ENCODE measurements at places on chromosomes 5 and 9.

- DNase-seq: no peak
Measured at GRCh38 chr5:135739383-135739981, 95.0 kb upstream of the SLC25A48 start.

DNA sequence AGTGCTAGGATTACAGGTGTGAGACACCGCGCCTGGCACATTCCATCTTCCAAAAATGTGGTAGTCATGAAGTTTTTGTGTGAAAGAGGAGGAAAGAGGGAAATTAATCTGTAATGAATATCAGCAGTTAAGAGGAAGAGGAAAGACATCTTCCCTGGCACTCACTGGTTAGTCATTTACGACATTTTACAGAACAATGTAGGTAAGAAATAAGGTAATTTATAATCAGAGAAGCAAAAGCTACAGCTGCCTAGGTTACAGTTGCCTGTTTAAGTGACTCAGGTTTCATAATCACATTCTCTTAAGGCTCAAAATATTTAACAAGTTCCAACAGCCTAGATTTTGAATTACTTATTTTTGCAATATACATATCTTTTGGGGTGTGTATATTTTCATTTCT is 26.9 kb downstream of the CNOT6 start:
- no peak for DNase-seq

DNA sequence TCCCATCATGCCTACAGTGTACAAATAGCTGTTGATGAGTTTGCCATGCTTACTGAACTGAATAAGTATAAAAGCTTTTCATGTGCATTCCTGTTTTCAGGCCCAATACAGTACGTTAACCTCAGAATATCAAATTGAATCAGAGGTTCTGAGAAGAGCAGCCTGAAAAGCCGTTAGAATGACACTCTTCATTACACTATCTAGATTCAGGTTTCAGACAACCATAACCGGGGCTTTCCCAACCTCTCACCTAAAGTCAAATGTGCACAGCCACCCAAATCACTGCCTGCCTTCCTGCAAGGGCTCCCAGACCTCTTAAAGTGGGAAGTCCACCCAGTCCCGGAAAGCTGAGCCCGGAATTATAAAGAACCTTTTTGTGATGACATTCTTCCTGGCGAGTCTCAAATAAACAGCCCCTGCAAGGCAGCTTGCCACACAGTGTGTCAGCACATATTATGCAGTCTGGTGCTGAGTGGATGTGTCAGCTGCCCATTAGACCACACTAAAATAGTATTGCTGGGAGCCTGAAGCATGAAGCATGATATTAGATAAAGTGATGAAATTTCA is 245.8 kb downstream of the TLE4 start:
- no peak for DNase-seq

DNA sequence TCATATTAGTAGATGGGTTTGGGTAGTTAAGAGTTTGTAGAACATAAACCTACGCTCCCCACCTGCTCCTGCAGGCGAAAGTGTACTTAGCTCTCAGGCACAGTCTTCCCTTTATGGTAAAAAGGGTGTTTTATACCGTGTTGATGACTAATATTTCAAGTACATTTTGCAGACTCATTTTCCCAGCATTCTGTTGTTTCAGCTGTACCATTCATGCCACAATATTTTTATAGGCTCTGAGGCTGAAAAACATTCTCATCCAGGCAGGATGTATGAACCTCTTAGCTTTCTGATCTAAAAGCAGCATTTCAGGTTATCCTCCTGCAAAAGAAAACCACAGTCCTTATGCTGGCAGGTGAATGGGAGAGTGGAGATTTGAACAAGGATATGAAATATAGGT is 231.4 kb downstream of the NR2F1-AS1 start:
- no peak for DNase-seq

DNA sequence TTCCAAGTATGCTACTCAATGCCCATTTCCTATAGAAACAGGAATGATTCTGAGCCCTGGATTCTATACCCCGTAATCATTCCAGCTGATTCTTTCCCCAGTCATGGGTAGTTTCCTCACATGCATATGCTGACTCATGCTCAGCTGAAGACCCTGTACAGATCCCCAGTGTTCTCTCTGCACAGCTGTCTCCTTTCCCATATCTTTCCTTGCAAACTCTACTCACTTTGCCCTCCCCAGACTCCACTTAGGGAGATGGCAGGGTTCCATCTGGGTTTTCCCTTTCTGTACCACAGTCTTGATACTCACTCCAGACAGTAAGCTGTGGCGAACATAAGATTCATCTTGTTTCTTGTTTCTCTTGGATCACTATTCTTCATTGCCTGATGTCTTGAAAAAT is 357.6 kb downstream of the RAB3C start:
- DNase-seq: no peak

DNA sequence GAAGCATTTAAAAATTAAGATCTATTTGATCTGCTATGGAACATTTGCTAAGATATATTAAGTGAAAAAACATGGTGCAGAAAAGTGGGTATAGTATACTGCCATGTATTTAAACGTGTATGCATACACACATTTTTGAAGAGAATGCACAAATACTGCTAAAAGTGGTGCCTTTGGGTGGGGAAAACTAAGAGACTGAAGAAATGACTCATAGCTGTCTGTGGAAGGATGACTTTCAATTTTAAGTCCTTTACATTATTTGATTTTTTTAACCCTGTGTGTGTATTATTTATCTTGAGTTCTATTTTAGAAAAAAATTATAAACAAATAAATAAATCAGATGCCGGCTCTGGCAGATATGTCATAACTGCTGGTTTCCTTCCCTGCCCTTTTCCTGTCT is 120.7 kb upstream of the SLIT3 start:
- no peak for DNase-seq

GRCh38 chr5:84450617-84451414 is 66.1 kb upstream of the EDIL3 start:
- no peak for DNase-seq

DNA sequence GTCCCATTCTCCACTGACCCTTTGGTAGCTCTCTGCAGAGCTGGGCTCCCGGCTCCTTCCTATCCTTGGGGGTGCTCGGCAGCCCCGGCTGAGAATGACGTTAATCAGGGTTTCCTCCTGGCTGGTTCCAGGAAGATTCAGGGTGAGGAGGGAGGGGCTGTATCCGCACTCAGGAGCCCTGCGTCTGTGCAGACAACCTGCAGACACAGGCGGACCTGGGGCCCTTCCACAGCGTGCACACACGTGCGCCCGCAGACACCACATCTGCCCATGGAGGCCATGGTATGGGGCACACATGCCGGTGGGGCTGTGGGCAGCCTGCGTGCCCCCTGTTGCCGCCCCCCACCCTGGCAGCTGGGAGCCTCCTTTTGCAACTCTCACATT is 66.6 kb upstream of the RNU6ATAC start:
- DNase-seq: no peak

GRCh38 chr5:112870966-112871365 is 9.9 kb downstream of the SRP19 start:
- no peak for DNase-seq

DNA sequence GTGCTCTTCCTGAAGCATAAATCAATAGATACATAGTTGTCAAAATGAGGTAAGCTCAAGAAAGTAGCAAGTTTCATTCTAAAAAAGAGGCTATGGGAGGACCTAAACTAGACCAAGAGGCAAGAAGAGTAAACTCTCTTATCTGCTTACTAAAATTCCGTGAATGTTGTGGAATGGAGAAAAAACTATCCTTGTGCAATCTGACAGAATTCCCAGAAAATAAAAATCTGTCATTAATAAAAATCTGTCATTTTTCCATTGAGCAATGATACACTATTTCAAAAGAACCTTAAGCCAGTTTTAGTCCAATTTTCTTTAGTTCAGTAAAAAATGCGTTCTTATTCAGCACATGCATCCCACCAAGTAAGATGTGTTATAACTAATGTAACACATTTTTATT is 15.9 kb upstream of the FANCC start:
- no peak for DNase-seq

GRCh38 chr9:129583308-129584038 is 37.4 kb downstream of the C9orf50 start:
- no peak for DNase-seq

DNA sequence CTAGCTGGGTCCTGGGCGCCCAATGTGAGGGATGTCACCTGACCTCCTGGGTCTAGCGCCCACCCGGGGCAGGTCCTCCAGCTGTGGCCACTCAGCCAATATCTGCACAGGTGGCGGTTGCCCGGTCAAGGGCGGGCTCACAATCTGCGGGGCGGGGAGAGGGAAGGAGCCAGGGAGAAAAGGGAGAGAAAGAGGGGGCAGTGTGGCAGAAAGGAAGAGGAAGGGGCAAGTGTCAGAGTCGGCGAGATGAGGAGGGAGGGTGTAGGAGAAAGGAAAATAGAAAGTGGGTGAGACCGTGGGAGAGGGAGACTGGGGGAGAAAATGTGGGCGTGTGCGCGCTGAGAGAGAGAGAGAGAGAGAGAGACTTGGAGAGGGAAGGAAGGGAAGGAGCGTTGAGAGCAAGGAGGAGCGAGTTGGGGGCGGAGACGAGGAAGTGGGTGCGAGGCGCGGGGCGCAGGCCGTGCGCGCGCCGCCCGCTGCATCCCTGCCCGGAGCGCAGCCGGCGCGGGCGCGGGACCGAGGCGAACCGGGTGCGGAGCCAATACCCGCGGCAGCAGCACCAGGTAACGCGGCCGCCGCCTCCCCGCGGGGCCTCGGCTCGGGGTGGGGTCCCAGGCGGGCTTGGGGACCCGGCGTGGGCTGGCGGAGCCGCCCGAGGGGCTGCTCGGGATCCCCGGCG is at the start of gene HRH2:
TSS of gene HRH2 (plus strand) at position 479 of the 679 bp plus-strand sequence. CDS start 25,163 bp downstream, outside the sequence.
- DNase-seq: peak; percentile 37

DNA sequence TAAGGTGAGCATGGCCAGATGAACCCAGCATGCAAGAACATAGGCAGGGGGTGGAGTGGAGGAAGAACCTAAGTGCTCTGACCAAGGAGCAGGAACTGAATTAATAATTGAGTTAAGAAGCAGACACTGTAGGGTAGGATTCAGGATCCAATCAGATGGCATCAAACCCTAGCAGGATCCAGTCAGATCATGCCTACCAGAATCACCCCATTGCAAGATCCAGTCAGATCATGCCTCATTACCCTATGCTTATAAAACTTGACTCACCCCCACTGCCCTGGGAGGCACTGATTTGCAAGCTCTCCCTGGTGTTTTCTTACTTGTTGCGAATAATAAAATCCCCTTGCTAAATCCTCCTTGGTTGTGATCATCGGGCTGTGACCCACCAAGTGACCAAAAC is 19.7 kb downstream of the TUSC1 start:
- DNase-seq: no peak

- DNase-seq: no peak
Measured at GRCh38 chr5:53893626-53894025, 333.2 kb downstream of the NDUFS4 start.

DNA sequence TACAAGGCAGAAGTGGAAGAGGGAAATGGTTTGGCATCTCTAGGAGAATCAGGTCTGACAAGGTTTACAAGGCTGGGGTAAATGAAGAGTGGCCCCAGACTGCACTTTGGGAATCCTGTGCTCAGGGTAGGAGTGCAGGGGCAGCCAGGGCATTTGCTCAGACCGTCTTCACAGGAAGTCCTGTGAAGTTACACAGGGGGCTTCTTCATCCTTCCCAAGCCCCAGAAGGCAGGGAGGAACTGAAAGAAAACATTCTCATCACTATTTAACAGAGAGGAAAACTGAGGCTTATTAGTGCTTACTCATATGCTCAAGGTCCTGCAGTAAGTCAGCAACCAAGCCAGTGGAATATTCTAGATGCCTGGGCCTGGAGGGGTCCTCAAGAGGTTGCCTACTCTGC is 80.7 kb downstream of the NRG2 start:
- no peak for DNase-seq

- no peak for DNase-seq
Measured at GRCh38 chr9:37381094-37381741, 41.3 kb upstream of the GRHPR start.

GRCh38 chr5:4204276-4205141 is 608.9 kb downstream of the IRX1 start:
- no peak for DNase-seq

GRCh38 chr9:14522627-14523379 is 170.4 kb downstream of the ZDHHC21 start:
- no peak for DNase-seq

- DNase-seq: no peak
Measured at GRCh38 chr5:5301176-5301575, 121.3 kb upstream of the ICE1 start.

DNA sequence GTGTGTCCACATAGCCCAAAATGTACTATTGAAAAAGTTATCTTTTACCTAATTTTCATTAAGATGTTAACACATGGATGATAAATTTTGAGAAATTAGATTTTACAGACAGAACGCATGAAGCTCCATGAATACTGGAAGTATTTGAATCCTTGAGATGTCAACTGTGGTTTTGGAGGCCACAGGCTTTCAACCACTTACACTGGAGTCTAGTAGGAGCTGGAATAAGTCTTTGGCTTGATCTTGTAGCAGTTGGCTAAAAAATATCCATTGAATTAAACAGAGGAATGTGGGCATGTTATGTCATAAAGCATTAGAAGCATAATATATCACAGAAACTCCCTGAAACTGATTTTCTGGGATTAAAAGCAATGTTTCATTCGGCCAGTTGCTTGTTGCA is 52.9 kb downstream of the CAMK4 start:
- no peak for DNase-seq

DNA sequence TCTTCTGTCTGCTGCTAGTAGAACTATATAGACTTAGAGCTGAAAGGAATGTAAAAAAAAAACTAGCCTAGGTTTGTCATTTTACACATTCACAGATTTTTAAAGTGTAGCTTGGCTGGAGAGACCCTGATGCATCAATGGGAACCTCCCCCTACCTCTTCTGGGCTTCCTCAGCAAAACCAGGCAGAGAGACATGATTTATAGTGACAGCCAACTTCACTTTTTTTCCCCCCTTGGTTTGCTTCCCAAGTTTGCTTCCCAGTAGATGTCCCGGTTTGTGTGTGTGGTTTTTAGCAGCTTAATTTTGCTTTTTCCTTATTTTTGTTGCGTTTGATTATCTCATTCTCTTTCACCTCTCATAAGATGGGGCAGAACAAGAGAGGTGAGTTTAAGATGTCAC is 1.8 kb downstream of the OTULIN start:
- no peak for DNase-seq

DNA sequence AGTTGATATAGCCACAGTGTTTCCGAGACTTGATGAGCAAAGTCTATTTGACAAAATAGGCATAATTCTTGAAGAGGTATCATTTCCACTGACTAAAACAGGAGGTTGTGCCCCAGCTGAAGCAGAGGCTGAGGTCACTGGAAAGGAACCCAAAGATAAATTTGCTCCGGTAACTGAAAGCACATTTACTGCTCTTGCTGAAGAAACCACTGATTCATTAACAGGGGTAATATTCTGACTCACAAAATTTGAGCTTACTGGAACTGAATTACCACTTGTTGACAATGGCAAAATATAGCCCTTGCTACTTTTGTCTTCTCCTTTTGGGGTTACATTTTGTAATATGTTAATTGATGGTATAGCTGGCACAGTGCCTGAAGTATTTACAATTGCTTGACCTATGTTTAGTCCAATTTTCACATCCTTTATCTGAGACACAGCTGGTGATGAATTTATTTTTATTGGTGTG is 30.2 kb downstream of the MLANA start:
- DNase-seq: no peak

GRCh38 chr5:57318251-57318650 is 144.4 kb downstream of the GPBP1 start:
- DNase-seq: no peak
